ENCODE measurements at places on chromosomes 6 and 20.

- DNase-seq, result no peak
Observed at GRCh38 chr6:108434222-108434621, 126.5 kb upstream of the FOXO3 start.

- DNase-seq, result no peak
Observed at GRCh38 chr20:57525328-57526086, 567 bp upstream of the CTCFL start.

DNA sequence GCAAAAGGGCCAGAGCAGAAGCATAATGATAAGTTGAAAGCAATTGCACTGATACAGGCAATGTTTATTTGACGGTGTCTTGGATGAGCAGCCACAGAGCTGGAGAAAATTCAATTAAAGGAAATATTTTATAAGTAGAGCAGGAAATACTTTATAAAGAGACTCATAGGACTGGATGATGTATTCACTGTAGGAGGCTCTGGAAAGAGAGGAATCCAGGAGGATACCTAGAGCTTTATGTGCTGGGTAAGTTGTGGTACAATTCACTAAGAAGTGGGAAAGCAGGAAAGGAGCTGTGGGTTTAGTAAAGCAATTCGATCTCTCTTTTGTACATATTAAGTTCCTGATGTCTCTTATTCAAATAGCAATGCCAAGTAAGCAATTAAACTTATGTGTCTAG, 86.3 kb downstream of the C6orf118 start:
- no peak for DNase-seq

- no peak for DNase-seq
Observed at GRCh38 chr6:157770946-157771345, 52.1 kb upstream of the SNX9 start.

GRCh38 chr6:11685481-11686093, 93.0 kb downstream of the ADTRP start:
- DNase-seq, result no peak

GRCh38 chr6:115133790-115134189, 791.0 kb upstream of the HS3ST5 start:
- no peak for DNase-seq

DNA sequence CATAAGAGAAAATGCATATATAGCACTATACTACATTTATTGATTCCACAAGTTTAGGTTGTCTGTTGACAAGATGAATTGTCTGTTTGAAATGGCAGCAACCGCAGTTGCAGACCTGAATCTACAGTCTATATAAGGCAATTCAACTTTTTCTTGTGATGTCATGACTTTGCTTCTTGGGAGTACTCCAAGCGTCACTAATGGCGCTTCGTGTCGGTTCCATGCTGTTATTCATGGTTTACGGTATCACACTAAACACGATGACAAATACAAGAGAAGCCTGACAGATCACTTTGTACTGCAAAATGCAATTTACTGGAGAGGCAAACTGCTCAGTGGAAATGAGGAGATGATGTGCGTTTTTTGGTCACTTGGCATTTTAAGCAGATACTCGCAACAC, 280.3 kb upstream of the TCF21 start:
- DNase-seq, result no peak

- no peak for DNase-seq
Observed at GRCh38 chr6:15526212-15526701, 136.6 kb downstream of the DTNBP1 start.

- no peak for DNase-seq
Observed at GRCh38 chr6:156598855-156599180, 178.4 kb upstream of the ARID1B start.

- DNase-seq, result no peak
Observed at GRCh38 chr6:150915880-150916265, 50.4 kb downstream of the MTHFD1L start.

- DNase-seq, result no peak
Observed at GRCh38 chr6:118709859-118710350, 58.5 kb upstream of the CEP85L start.

DNA sequence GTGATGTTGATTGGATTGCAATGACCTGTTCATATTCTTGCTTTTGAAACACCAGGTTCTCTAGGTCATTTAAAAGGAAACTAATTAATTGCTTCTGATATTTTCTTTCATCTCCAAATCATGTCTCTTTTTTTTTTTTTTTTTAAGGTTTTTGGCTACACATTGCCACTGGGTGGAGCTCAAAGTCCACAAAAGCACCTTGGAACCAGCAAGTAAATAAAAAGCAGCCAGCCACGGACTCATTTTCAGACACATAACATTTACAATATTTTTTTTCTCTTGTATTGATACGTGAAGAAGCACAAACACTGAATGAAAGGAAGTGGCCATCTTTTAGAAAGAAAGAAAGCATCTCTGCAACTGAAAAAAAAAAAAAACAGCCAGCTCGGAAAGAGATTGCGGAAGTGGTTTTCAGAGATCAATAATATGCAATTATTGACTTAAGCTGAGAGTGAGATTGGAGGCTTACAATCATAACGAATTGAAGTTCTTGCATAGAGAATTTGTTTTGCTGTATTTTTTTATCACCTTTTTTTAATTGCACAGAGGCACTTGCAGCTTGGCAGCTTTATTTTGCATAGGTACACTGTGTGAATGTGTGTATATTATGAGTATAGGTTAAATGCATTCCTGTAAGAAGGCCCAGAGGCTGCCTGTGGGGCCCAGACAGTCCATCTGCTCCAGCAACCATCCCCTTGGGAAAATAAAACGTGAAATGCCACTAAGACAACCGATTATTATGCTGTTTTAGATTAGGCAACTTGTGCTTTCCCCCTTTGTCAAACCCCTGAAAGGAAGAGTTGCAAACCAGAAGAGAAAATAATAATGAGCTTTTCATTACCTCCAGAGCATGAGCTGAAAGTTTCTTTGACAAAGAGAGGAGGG, 28.2 kb downstream of the CGA start:
- peak; percentile 30 for DNase-seq

DNA sequence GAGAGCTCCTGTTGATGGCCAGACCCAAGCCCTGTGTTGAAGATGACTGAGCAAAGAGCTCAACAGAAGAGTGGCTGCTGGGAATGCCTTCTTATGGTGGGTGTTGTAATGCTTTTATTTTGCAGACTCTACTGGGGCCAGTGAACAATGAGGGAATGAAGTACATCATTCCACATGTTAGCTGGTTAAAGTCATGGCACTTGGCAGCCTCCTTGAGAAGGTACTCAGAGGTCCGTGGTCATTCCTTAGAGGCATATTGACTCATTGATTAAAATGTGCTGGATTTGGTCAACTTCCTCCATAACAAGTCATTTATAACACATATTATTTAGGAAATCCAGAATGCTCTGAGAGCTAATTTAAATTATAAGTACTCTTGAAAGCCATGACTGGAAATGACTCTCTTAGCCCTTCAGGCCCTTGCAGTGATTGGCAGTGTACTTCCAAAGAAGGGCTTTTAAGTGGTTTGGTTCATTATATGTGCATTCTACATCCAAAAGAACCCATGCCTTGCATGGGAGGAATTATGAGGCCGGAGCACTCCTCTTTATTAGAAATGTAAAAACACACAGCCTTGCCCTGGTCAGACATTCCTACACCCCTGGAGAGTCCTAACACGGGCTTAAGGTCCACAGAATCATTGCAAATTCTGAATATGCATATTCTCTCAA, 976.9 kb downstream of the KIF16B start:
- no peak for DNase-seq

GRCh38 chr6:133973109-133973971, 20.3 kb downstream of the TBPL1 start:
- peak; percentile 74 for DNase-seq

GRCh38 chr6:111823831-111824607, 49.2 kb downstream of the FYN start:
- DNase-seq, result peak; percentile 83

DNA sequence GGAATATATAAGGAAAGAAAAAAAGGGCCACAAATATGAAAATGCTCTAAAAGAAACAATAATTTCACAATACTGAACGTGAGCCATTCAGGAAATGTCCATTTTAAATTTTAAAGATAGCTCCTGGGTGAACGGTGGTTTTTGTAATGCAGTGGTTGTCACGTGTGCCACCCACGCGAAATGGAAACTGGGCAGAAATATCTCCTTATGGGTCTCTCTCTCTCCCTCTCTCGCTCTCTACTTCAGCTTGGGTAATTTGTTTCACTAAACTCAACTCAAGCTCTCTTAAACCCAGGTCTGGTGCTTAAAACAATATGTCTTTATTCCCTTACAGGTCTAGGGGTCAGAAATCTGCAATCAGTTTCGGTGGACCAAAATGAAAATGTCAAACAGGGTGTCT, 150.8 kb downstream of the OR2B2 start:
- peak; percentile 33 for DNase-seq

- DNase-seq, result no peak
Observed at GRCh38 chr20:32845786-32846185, 12.9 kb upstream of the EFCAB8 start.

DNA sequence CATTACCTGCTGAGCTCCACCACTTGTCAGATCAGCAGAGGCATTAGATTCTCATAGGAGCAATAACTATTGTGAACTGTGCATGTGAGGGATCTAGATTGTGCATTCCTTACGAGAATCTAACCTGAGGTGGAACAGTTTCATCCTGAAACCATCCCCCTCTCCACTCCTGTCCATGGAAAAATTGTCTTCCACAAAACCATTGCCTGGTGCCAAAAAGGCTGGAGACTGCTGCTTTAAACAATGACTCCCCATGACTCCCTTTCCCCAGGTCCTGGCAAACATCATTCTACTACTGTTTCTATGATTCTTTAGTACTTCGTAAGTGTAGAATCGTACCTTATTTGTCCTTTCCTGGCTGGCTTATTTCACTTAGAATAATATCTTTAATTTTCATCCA, 9.7 kb upstream of the DYNLRB1 start:
- DNase-seq, result no peak

- DNase-seq, result no peak
Observed at GRCh38 chr6:83878902-83879644, 19.6 kb downstream of the CYB5R4 start.

GRCh38 chr6:18371656-18372055, 15.5 kb upstream of the RNF144B start:
- no peak for DNase-seq

GRCh38 chr6:90393232-90393884, 96.7 kb upstream of the BACH2 start:
- DNase-seq, result peak; percentile 68

DNA sequence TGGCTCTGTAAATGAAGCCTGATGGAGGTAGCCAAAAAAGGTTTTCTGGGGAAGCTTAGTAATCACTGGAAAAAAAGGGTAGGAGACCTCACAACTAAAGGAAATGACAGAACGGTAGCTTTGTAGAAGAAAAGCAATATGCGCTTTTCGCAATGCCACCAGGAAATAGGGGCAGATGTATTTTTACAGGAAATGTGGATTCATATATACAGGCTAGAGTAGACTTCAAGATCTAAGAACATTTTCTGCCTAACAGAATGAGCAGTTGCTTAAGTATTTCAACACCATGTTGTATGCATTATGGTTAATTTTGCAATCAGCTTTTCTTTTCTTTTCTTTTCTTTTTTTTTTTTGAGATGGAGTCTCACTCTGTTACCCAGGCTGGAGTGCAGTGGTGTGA, 219.6 kb downstream of the CD83 start:
- peak; percentile 45 for DNase-seq

GRCh38 chr6:33392595-33392948, 949 bp downstream of the KIFC1 start:
- DNase-seq, result no peak

DNA sequence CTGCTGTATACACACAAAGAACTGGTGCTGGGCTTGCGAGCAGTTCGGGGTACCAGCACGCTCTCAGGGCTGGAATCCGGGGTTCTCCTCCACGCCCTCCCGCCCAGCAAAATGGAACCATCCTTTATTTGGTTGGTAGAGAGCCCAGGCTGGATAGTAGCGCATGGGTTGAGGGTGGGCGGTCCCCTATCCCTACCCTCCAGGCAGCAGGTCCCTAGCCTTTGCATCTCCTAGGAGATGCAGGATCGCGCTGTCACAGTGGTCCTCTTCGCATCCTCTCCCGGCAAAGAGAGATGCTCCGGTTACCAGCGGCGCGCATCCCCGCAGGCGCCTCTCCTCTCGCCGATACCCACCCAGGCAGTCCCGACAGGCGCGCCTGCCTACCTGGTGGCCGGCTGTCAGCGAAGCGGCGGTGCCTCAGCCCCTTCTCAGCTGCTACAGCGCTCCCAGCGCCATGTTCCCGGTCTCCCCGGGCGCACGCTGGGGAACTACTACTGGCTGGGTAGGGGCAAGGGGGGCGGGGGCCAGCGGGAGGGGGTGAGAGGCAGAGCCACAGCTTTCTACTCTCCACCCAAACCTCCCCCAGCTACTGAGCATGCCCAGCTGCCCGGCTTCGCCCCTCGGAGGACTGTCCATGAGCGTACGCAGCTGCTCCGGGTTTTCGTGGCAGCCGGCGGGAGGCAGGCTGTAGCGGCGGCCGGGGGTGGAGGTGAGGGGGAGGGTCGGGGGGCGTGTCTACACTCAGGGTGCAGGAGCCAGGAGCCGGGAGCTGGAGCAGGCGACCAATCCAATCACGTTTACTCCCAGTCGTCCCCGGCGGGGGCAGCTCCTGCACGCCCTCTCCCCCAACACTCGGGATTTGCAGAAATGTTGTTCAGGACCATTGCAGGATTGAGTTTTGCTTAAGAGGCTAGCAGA, at the start of gene PAK5:
Gene PAK5 (minus strand): TSS at position 699 of the 918 bp plus-strand sequence. CDS start 194,748 bp downstream, outside the sequence.
- DNase-seq, result no peak

DNA sequence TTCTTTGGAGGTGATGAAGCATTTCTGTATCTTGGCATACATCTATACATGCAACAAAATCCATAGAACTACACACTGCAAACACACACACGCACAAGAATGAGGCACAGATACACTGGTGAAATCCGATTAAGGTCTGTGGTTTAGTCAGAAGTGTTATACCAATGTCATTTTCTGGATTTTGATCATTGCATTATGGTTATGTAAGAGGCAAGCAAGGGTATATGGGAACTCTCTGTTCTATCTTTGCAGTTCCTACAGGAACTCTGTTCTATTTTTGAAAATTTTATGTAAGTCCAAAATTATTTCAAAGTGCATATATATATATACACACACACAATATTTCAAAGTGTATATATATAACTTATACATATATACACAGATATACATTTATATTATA, 101.7 kb downstream of the SYNDIG1 start:
- DNase-seq, result no peak

DNA sequence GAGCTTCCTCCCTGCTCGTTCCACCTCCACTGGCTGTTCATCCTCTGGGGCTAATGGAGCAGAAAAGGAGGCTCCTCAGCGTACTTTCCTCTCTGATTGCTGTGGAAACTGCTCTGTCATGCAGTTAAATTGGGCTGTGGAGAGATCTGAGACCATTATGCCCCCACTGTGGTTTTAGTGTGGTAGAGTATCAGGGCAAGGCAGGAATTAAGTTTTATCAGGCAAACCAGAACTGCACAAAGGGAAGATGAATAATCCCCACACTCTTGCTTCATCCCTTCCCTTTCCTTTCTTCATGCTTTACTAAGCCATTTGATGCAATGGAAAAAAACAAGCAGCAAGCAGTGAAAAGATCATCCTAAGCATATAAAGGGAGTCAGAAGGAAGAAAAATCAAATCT, 11.9 kb upstream of the ME1 start:
- DNase-seq, result peak; percentile 60

- peak; percentile 70 for DNase-seq
Observed at GRCh38 chr20:40494248-40494647, 194.8 kb downstream of the MAFB start.

Data from inflammatory macrophage treated with lipopolysaccharide for 1 hour (primary cell).